ENCODE measurements at places on chromosomes 7 and 10. TPM values are rescaled to one million over a fixed set of nuclear protein-coding genes. Genes with fewer than 3 reads are reported as not detected.
A peak's percentile ranks its signal among the peaks of the same experiment; 100 is the strongest.

- no peak for DNase-seq
These were observed 3.9 kb upstream of the DEPP1 start for GRCh38 chr10:44982496-44982895.

- no peak for DNase-seq
These were observed 561.9 kb upstream of the GHITM start for GRCh38 chr10:83577421-83577820.

DNA sequence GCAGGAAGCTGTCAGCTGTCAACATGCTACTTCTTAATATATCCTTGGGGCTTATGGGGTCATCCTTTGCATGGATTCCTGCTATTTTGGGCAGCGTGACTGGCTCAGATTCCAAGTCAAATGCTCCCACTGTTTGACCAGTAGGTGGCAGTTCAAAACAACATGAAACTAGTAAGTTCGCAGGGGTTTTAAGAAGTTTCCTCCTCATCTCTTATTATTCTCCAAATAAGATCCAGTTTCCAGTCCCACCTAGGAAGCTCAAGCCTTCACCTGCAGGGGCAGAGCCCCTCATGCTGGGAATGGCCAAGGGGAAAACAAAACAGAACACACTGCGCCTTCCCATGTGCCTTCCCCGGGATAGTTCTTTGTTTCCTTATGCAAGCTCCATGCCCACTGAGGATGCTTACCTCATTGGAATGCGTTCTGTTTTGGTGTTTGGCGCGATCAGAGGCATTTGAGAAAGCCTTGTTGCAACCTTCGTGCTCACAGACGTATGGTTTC, 259.8 kb downstream of the GLI3 start:
- no peak for DNase-seq

The MYH16 gene
- not detected for total RNA-seq

GRCh38 chr7:125773113-125773785, 843.6 kb upstream of the POT1 start:
- DNase-seq, result no peak

The TRAPPC14 gene
- 35.5 TPM for total RNA-seq

GRCh38 chr10:43667761-43668386, 19.2 kb upstream of the ZNF32 start:
- no peak for DNase-seq

The ZNF37A gene
- total RNA-seq, result 21.1 TPM

The PTN gene
- total RNA-seq, result 8.3 TPM

- no peak for DNase-seq
These were observed 258.5 kb upstream of the FERD3L start for GRCh38 chr7:19403691-19404090.

DNA sequence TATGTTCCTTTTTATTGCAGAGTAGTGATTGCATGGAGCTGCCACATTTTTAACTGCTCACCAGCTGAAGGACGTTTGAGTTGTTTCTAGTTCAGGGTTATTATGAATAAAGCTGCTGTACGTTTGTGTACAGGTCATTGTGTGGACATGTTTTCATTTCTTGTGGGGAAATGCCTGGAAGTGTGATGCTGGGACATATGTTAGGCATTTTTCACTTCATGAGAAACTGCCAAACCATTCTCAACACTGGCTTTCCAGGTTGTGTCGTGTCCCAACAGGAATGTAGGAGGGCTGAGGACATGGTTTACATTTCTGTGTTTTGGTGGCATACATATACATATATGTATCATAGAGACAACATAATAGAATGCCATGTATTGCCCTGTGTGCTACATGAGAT, 73.0 kb downstream of the NEURL1 start:
- DNase-seq, result no peak

- DNase-seq, result no peak
These were observed 122.1 kb downstream of the BTAF1 start for GRCh38 chr10:92045641-92046106.

The PRRT4 gene
- total RNA-seq, result 0.49 TPM

The LDB3 gene
- 15.9 TPM for total RNA-seq

DNA sequence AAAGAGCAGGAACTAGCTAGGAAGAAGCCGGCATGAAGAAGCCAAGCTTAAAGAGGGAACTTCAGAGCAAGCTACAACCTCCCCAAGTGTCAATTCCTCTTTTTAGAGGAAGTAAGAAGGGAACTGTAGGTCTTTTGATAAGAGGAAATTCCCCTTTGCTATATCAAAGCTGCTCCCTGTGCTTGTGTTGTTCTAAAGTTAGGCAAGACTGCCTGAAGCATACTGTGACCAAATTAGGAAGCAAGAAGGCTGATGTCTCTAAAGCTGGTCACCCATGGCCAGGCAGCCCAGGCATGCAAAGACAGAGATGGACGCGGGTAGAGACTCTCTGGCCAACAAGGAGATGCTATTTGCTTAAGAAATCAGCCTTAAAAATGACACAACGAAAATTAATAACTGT, 87.9 kb downstream of the RNF216 start:
- DNase-seq, result no peak

DNA sequence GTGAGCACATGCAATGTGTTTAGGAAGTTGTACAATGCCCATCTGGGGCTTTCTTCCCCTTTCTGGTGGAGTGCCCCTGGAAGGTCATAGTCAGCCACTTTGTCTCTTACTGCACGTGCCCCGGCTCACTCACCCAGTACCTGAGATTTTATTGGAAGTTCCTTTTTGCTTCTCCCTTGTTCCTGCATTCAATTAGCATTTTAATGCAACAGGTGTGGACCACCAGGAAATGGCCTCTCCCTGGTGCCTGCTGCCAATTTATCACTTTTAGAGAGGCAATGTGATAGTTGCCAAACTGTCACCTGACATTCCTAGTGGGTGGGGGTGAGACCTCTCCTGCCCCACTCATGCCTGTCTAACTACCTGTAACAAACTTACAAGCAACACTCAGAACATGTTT, 293.4 kb upstream of the DKK1 start:
- no peak for DNase-seq

DNA sequence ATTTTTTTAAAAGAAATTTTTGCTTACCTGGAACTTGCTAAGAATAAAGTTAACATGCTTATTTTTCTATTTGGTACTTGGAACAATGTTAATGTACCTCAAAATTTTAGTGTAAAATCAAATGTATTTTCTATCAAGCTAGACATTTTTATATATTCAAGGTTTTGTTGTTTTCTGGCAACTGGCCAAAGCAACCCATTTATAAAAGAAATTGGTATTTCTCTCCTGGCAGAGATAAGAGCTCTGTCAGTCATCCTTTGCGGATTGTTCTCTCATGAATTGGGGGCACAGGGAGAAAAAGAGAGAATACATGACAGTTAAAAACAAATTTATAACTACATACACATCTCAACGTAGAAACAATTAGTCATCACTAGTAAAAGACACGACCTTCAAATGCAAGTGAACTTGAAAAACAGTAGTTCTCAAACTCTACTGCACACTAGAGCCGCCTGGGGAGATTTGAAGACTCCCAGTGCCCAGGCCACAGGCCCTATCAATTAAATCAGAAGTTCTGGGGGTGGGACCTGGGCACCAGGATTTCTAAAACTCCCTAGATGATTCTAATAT, 152.4 kb upstream of the LAMB4 start:
- no peak for DNase-seq

The OPN1SW gene
- not detected for total RNA-seq

The HPSE2 gene
- 5.7 TPM for total RNA-seq

DNA sequence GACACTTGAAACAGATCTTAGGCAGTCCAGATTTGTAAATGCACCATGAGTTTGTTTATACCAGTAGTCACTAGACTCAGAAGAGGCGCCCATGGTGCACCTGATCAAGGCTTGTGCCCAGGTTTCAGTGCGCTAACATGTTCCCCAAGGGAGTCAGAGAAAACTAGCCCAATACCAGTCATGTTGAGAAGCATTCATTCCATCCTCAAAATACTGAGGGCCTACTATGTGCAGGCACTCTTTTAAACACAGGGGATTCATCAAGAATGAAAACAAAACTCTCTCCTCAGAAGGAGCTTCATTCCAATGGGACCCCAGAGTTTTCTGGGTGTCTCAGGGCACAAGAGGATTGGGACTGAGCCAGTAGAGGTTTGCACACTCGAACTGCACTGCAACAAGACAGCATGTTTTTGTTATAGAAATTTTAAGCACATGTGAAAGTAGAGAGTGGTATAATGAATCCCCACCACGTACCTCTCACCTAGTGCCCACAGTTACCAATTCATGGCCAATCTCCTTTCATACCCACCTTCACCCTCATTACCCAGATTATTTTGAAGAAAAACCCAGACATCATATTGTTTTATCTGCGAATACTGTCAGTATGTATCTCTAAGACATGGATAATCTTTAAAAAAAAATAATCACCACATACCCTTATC, 55.0 kb upstream of the ARID5B start:
- DNase-seq, result no peak

- DNase-seq, result no peak
These were observed 43.4 kb downstream of the ZNF503 start for GRCh38 chr10:75358132-75358531.

- DNase-seq, result no peak
These were observed 23.8 kb upstream of the CHN2 start for GRCh38 chr7:29170781-29171180.

DNA sequence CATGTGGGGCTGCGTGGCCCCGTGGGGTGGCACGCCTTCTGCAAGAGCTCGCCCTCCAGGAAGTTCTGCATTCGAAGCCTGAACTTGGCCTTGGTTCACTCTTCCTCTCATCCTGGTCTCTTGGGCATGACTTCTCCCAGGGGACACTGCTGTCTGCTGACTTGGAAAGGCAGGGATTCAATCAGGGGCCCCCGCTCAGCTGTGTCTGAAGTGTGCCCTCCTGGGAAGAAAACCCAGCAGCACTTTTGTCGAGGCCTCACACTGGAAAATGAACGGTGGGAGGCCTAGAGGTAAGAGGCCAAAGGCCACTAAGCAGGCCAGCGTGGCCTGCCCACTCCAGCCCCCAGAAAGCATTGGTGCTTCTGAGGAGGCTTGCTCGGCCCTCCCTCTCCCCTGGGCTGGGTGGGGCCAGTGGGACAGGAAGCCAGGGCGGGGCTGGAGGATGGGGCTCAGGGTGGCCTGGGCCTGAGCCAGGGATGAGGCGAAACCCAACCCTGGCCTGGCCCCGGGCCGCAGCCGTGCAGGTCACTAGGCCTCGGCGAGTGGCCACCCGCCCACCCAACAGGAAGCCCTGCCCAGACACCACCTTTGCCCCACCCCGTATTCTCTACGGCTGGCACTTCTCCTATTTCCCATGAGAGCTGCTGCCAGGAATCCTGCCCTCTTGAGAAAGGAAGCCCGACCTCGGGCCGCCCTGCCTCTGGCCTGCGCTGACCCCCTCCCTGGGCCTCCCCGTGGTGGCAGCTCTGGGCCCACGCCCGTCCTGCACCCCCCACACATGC, 81.1 kb downstream of the ZMIZ1 start:
- DNase-seq, result peak; percentile 87

The ANKRD61 gene
- not detected for total RNA-seq

DNA sequence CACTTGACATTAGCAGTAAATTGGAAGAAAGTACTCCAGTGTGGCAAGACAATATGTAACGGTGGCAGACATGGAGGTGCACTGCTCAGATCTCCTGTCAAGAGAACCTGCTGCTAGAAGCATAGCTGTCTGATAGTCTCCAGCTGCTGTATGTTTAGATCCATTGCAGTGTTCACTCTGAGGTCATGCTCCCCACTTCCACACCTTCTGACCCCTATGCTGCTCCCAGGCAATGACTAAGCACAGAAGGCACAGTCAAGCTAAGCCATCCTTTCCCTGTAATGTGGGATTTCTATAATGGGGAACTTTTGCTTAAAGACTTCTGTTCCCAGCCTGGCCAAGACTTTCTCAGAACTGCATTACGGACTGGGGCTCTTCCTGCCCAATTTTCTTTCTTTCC, 315.8 kb downstream of the HPSE2 start:
- no peak for DNase-seq

The CLCN1 gene
- 0.31 TPM for total RNA-seq

GRCh38 chr10:78892338-78893176, 176.2 kb upstream of the ZMIZ1 start:
- DNase-seq, result no peak

DNA sequence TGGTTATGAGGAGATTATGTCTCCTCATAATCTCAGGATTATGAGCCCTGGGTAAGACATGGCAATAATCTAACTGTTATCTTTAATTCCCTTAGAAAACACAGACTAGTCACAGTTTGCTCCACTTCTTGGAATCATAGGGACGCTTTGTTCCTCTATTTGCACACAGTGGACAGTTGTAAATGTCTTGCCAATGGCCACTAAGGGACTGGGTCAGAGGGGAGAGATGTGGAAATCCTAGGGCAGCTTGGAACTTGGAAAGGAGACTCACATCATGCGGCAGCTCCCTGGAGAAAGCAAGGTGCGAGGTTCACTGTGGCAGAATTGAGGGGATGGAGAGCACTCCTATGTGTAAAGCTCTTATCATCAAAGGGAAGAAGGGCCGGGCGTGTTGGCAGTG, 266.1 kb downstream of the PRPF18 start:
- no peak for DNase-seq

GRCh38 chr7:66571568-66571967, 57.1 kb upstream of the KCTD7 start:
- DNase-seq, result no peak

The SEMA3A gene
- total RNA-seq, result 8.1 TPM

The CDK14 gene
- 23.5 TPM for total RNA-seq

The OR13A1 gene
- total RNA-seq, result 1.4 TPM

GRCh38 chr7:91866599-91867148, 13.8 kb downstream of the MTERF1 start:
- no peak for DNase-seq

The C7orf33 gene
- not detected for total RNA-seq

DNA sequence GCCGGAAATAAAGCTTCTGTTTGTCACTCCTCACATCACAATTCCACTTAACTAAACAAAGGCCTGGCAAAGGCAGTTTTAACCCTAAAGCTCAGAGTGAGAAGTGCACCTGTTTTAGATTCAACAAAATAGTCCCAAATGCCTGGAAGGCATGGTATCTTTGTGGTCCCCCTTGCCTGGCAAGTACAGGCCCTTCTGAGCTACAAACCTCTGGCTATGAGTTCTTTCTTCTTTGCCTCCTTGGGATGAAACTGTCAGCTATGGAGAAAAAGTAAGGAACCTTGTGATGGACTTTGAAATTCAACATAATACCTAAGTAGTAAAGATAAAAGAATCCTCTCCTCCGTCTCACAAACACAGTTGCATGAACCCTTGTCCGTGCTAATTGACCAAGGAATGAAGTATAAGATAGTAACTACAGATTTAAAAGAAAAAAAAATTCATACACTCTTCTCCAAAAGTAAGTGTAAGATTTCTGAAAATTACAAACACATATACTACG, 244.5 kb upstream of the ETV1 start:
- no peak for DNase-seq

- DNase-seq, result no peak
These were observed 14.4 kb downstream of the ALKBH4 start for GRCh38 chr7:102450242-102450641.

GRCh38 chr10:17793823-17794644, 15.1 kb upstream of the MRC1 start:
- DNase-seq, result no peak

DNA sequence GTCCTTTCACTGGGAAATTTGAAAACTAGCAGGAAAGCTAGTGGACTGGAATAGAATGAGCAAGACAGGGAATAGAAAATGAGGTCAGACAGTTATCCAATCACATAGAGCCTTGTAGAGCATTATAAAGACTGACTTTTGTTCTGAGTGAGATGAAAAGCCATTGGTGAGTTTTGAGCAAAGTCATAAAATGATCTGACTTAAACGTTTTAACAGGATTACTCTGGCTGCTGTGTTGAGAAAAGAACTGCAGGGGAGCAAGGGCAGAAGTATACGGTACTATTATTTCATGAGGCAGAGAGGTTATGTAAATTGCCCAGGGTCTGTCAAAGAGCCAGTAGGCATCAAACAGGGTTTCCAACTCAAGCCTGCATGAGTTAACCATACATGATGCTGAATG, 393.4 kb downstream of the TFEC start:
- no peak for DNase-seq

The TAS2R41 gene
- not detected for total RNA-seq

Data from ureter (tissue), 1 donor.